ENCODE measurements at places on chromosomes 2 and 18. TPM values are rescaled to one million over a fixed set of nuclear protein-coding genes. Genes with fewer than 3 reads are reported as not detected.
A peak's percentile ranks its signal among the peaks of the same experiment; 100 is the strongest.

Gene SDC1
- 43.0 TPM for total RNA-seq

DNA sequence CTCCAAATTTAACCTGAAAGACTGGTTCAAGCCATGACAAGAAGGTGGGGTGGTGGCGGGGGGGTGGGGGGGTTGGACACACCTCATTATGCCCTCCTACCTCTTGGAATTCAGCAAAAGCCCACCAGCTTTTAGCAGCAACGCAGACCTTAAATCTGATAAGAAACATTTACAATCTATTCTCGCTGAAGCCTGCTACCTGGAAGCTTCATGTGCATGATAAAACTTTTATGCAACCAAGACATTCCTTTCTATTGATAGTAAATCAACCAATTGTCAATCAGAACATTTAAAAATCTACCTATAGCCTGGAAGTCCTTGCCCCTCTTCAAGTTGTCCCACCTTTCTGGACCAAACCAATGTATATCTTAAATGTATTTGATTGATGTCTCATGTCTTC, 113.6 kb upstream of the FAM98A start:
- no peaks in the 10 kb centered on the region for H3K27me3 ChIP-seq
- H3K4me3 ChIP-seq = no peak overlapping the region
- peak overlapping the region; percentile 76 for H3K27ac ChIP-seq
- DNase-seq = peak; percentile 48

Gene HOXD11
- not detected for total RNA-seq

DNA sequence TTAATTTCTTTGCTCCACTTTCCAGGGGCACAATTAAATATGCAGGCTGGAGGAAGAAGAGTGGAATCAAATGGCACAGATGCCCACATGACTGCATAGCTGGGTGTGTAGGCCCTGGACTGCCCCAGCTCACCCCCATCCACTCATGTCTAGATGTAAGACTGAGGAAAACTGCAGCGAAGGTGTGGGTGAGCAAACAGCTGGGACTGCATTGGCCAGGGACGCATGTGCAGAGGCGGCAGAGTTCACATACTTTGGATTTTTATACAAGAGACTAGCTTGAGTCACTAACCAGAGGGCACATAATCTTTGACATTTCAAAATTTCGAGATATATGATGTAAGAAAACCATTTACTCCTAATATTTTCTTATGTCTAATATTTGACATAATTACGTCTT, 60.1 kb downstream of the SPIRE1 start:
- H3K4me1 ChIP-seq = peaks cover 11% of the 10 kb centered on the region
- H3K4me3 ChIP-seq = no peak overlapping the region
- H3K27me3 ChIP-seq = no peaks in the 10 kb centered on the region

Gene AQP12A
- not detected for total RNA-seq

Gene GPATCH11
- total RNA-seq = 3.5 TPM

GRCh38 chr18:8966821-8967220, 135.7 kb upstream of the NDUFV2 start:
- H3K4me1 ChIP-seq = peaks cover 12% of the 10 kb centered on the region
- DNase-seq = no peak
- no peaks in the 10 kb centered on the region for H3K27me3 ChIP-seq
- no peak overlapping the region for H3K4me3 ChIP-seq
- H3K36me3 ChIP-seq = no peaks in the 10 kb centered on the region

GRCh38 chr2:121688820-121689219, 39.6 kb upstream of the CLASP1 start:
- H3K36me3 ChIP-seq = no peaks in the 10 kb centered on the region
- no peaks in the 10 kb centered on the region for H3K27me3 ChIP-seq
- H3K27ac ChIP-seq = no peak overlapping the region
- H3K4me1 ChIP-seq = peaks cover 25% of the 10 kb centered on the region
- no peak for DNase-seq

- no peak for DNase-seq
- no peaks in the 10 kb centered on the region for H3K27me3 ChIP-seq
- no peak overlapping the region for H3K27ac ChIP-seq
Observed at GRCh38 chr2:100786297-100786658, 33.7 kb upstream of the NPAS2 start.

- DNase-seq = no peak
- no peaks in the 10 kb centered on the region for H3K36me3 ChIP-seq
- no peak overlapping the region for H3K4me3 ChIP-seq
- no peaks in the 10 kb centered on the region for H3K27me3 ChIP-seq
Observed at GRCh38 chr18:55544014-55544413, 44.0 kb downstream of the TCF4 start.

Gene GPR155
- 1.3 TPM for total RNA-seq

DNA sequence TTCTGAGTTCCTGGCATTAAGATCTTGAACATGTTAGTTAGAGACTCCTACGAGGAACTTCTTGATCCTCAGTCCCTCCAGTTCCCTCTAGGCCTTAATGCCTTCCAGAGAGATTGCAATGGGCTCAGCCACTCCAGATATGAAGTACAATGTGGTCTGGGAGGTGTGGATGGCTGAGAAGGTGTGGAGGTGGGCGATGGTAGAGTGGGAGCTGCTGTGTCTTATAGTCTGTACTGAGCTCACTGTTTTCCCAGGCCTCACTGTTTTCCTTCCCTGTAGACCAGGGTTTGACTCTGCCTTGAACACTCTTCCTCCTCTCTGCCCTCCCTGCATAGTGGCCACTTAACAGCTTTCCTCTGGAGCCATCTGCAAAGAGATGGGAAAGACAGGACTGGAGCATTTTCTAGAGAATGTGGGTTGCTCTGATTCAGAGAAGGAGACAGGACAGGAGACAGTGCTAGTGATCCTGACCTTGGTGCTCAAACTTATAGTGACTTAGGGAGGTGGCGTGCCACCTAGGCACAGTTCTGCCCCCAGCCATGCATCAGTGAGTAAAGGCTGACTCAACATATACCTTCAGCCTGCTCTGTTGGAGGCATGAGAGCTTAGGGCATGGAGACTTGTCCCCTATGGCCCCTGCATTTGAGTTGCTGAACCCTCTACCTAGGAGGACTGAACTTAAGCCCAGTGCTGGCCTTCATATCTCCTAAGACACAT, 129.7 kb downstream of the TDRD15 start:
- H3K27me3 ChIP-seq = no peaks in the 10 kb centered on the region
- no peaks in the 10 kb centered on the region for H3K36me3 ChIP-seq
- no peak overlapping the region for H3K27ac ChIP-seq
- no peak overlapping the region for H3K4me3 ChIP-seq
- no peaks in the 10 kb centered on the region for H3K4me1 ChIP-seq

GRCh38 chr2:136378712-136379595, 261.0 kb upstream of the CXCR4 start:
- DNase-seq = peak; percentile 81
- no peaks in the 10 kb centered on the region for H3K4me1 ChIP-seq
- no peak overlapping the region for H3K27ac ChIP-seq
- H3K27me3 ChIP-seq = no peaks in the 10 kb centered on the region
- H3K4me3 ChIP-seq = no peak overlapping the region

Gene SAG
- not detected for total RNA-seq

Gene DLGAP1
- total RNA-seq = 59.5 TPM

- no peak overlapping the region for H3K4me3 ChIP-seq
- no peak for DNase-seq
- no peaks in the 10 kb centered on the region for H3K36me3 ChIP-seq
- H3K27me3 ChIP-seq = peaks cover 52% of the 10 kb centered on the region
- no peak overlapping the region for H3K27ac ChIP-seq
- H3K4me1 ChIP-seq = peaks cover 13% of the 10 kb centered on the region
Observed at GRCh38 chr2:28387082-28387960, 5.3 kb upstream of the FOSL2 start.

Gene G6PC2
- not detected for total RNA-seq

DNA sequence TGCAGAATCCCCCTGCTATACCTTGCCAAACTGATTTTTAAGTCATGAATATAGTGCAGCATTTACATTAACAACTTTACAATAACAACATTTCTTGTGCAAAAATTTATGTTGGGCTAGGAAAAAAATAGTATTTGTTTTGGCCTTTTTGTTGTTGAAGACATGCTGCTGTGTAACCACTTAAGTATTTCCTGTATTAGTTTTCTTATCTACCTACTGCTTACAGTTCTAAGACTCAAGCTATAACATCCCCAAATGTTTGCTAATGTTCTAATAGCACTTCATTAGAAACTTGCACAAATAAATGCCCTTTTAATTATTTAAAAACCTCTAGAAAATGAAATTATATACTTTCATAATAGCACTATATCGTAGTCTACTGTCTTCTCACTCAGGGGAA, 154.3 kb upstream of the DOCK10 start:
- no peak overlapping the region for H3K4me3 ChIP-seq
- no peaks in the 10 kb centered on the region for H3K4me1 ChIP-seq
- DNase-seq = no peak
- no peaks in the 10 kb centered on the region for H3K27me3 ChIP-seq
- H3K36me3 ChIP-seq = no peaks in the 10 kb centered on the region
- no peak overlapping the region for H3K27ac ChIP-seq

DNA sequence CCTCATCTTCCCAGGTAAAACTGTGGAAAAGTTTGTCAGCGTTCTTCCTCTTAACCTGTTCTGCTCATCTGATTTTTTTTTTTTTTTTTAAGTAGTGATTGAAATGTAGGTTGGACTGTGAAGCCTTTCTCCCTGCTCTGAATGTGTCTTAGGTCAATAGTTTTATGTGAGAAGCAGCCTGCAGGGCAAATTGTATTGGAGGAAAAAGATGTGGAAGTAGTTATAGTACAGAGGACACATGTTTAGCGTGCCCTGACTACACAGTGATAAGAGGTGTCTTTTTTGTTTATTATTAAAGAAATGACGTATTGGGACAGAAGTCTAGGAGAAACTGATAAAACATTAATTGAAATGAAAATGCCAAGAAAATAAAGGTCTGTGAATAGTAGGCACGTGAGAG, 1.5 kb downstream of the MTA3 start:
- no peak for DNase-seq
- H3K27ac ChIP-seq = peak overlapping the region; percentile 89
- no peaks in the 10 kb centered on the region for H3K27me3 ChIP-seq
- H3K4me3 ChIP-seq = peak overlapping the region; percentile 75
- H3K4me1 ChIP-seq = peaks cover 27% of the 10 kb centered on the region

GRCh38 chr2:204040016-204040415, 103.5 kb downstream of the ICOS start:
- H3K27ac ChIP-seq = no peak overlapping the region
- DNase-seq = no peak
- no peaks in the 10 kb centered on the region for H3K4me1 ChIP-seq
- H3K36me3 ChIP-seq = no peaks in the 10 kb centered on the region
- H3K4me3 ChIP-seq = no peak overlapping the region

GRCh38 chr2:135890835-135891234, 14.6 kb upstream of the MCM6 start:
- no peaks in the 10 kb centered on the region for H3K27me3 ChIP-seq
- peak overlapping the region; percentile 86 for H3K27ac ChIP-seq
- H3K4me3 ChIP-seq = no peak overlapping the region
- H3K36me3 ChIP-seq = no peaks in the 10 kb centered on the region

GRCh38 chr18:13641551-13642439, 84.6 kb downstream of the FAM210A start:
- no peak overlapping the region for H3K27ac ChIP-seq
- peak overlapping the region; percentile 68 for H3K4me3 ChIP-seq
- H3K36me3 ChIP-seq = no peaks in the 10 kb centered on the region

GRCh38 chr2:217710211-217710765, 292.5 kb downstream of the TNS1 start:
- no peak overlapping the region for H3K4me3 ChIP-seq
- H3K36me3 ChIP-seq = no peaks in the 10 kb centered on the region
- no peak overlapping the region for H3K27ac ChIP-seq
- H3K4me1 ChIP-seq = no peaks in the 10 kb centered on the region
- DNase-seq = no peak
- H3K27me3 ChIP-seq = no peaks in the 10 kb centered on the region

- no peak overlapping the region for H3K4me3 ChIP-seq
- H3K27me3 ChIP-seq = no peaks in the 10 kb centered on the region
- no peak for DNase-seq
- H3K36me3 ChIP-seq = no peaks in the 10 kb centered on the region
Observed at GRCh38 chr2:148184976-148185375, 164.1 kb downstream of the MBD5 start.

Gene PIEZO2
- total RNA-seq = 8.2 TPM

- no peaks in the 10 kb centered on the region for H3K36me3 ChIP-seq
- H3K4me3 ChIP-seq = peak overlapping the region; percentile 85
- no peak overlapping the region for H3K27ac ChIP-seq
- peaks cover 23% of the 10 kb centered on the region for H3K27me3 ChIP-seq
Observed at GRCh38 chr2:69740502-69740951, 1.4 kb upstream of the ANXA4 start.

- H3K36me3 ChIP-seq = no peaks in the 10 kb centered on the region
- no peak overlapping the region for H3K27ac ChIP-seq
- H3K4me1 ChIP-seq = peaks cover 6% of the 10 kb centered on the region
- no peak overlapping the region for H3K4me3 ChIP-seq
- no peak for DNase-seq
Observed at GRCh38 chr2:101976891-101977290, 14.9 kb upstream of the IL1R2 start.

GRCh38 chr18:56402872-56403516, 235.4 kb downstream of the TXNL1 start:
- no peak overlapping the region for H3K27ac ChIP-seq
- DNase-seq = no peak
- no peaks in the 10 kb centered on the region for H3K27me3 ChIP-seq
- peaks cover 7% of the 10 kb centered on the region for H3K4me1 ChIP-seq
- H3K4me3 ChIP-seq = no peak overlapping the region

Gene RSAD2
- 0.10 TPM for total RNA-seq

DNA sequence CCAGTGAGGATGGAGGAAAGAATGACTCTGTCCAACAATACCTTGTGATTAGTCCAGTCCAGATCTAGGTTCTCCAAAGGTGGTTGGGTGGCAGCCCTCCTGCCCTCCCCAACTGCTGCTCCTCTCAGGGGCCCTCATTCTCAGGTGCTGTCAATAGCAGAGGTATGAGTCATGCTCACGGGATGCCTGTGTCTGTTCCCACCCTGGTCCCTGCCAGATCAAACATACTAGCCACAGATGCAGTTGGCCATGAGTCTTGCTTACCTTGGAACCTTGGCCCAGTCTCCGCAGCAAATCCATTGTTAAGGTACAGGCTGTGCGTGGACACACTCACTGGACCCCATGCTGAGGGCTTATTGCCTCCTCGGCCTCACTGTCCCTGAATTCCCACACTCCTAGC, 24.9 kb upstream of the RPIA start:
- no peaks in the 10 kb centered on the region for H3K27me3 ChIP-seq
- no peak for DNase-seq
- H3K4me3 ChIP-seq = no peak overlapping the region

DNA sequence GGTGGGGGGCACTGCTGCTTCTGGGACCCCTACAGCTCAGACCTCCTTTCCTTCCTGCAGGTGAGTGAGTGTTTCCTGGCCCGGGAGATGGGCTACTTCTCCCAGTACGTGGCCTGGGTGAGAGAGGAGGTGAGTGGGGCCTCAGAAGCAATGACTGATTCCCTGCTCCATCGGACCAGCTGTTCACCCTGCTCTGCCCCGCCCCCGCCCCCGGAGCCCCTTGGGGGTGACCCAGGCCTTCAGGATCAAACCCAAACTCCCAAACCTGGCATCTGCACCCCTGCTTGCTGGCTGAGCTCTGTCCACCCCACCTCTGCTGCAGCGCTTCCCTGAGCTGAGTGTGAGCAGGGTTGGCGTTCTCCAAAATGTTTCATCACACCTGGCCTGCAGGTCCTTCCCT, 9.8 kb upstream of the KCNIP3 start:
- no peak for DNase-seq
- no peaks in the 10 kb centered on the region for H3K4me1 ChIP-seq
- H3K4me3 ChIP-seq = no peak overlapping the region
- no peaks in the 10 kb centered on the region for H3K27me3 ChIP-seq
- no peaks in the 10 kb centered on the region for H3K36me3 ChIP-seq
- H3K27ac ChIP-seq = no peak overlapping the region

Measured in GM23338 (cell line).